ENCODE measurements at places on chromosomes 13 and 19.

DNA sequence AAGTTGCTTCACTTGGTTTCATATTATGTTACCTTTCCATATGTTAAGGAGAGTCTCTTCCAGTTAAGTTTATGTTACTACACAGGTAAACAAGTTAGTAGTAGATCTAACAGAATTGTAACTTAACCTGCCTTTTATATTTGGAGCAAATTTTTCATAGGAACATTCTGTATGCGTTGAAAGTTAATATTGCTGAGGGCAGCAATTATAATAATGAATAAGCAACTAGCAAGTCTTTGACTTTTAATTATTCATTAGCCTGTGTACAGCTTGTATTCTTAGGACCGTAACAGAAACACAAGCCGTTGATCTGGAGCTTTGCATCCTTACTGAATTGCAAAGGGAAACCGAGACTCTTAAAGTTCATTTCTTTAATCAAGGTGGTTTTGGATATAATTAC lies 11.6 kb downstream of the SUGT1 start:
- DNase-seq: no peak

DNA sequence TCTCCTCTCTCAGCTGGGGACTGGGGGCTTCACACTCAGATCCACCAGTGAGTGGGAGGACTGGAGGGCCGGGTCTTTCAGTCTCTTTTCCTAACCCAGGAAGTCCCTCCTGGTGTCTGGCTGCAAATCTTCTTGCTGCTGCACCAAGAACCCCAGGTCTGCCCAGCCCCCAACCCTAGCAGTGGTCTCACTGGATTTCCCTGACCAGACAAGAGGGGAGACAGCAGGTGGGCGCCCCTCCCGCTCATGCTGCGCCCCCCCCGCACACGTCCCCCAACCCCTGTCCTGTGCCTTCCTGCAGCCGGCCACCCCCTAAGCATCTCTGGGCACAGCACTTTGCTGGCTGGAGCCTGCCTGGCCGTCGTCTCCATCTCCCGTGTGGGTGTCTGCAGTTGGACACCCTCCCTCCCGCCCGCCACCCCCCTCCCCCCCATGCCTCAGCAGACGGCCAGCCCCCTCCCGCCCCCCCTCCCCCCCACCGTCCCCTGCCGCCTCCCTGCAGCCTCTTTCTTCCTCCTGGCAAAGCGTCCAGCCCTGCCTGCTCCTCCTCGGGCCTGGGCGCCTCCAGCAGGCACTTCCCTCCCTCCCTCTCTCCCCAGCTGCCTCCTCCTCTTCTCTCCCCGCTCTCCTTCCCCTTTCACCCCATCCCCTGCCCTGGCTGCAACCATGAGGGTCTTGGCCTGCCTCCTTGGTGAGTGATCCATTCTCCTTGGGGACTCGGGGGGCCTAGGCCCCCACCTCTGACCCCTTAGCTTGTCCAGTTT lies at the start of gene SSC5D:
SSC5D (plus strand) TSS at position 513 of the 764 bp plus-strand sequence; CDS start at position 667, 154 bp downstream.
- DNase-seq: no peak

- DNase-seq: no peak
Observed at GRCh38 chr19:13712767-13713201, 51.5 kb upstream of the MRI1 start.

- DNase-seq: no peak
Observed at GRCh38 chr19:3719868-3720267, 11.7 kb downstream of the TJP3 start.

GRCh38 chr13:53098455-53098854 lies 69.8 kb downstream of the OLFM4 start:
- DNase-seq: no peak
